Stimulated activated naive CD4-positive, alpha-beta T cell treated with Interleukin-2 at 50 U/mL for 16 hours (primary cell): ENCODE measurements at places on chromosomes 7 and 10.

- no peak for DNase-seq
Observed at GRCh38 chr7:55191926-55192692, 173.0 kb upstream of the LANCL2 start.

DNA sequence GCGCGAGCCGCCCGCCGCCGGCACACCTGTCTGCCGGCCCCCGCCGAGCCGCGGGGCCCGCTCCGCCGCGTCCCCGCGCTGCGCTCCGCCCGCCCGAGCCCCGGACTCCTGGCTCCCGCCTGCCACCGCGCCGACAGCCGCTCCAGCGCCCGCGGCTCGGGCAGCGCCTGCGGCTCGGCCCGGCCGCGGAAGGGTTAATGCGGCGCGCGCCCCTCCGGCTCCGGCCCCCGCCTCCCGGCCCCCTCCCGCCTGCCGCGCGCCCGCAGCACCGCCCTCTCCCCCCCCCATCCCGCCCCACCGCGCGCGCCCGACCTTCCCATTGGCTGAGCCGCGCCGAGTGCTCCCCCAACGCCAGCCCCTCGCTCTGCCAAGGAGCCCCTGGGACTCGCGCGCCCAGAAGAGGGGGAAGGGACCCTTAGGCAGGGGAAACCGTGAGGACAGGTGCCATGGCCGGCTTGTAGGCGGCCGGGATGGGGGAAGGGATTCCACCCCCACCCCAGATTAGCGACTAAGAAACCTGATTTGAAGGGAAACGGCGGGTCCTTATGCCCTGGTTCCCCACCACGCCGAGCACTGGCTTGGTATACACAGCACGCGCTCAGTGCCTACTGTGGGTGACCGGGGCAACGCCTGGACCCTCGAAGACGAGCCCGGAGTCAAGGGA is at the start of gene KCNH2:
TSS of gene KCNH2 (minus strand) at position 196 of the 664 bp plus-strand sequence. CDS start 408 bp downstream, outside the sequence.
- no peak for DNase-seq

GRCh38 chr10:50248062-50248461 is 3.3 kb downstream of the ASAH2 start:
- DNase-seq, result no peak

DNA sequence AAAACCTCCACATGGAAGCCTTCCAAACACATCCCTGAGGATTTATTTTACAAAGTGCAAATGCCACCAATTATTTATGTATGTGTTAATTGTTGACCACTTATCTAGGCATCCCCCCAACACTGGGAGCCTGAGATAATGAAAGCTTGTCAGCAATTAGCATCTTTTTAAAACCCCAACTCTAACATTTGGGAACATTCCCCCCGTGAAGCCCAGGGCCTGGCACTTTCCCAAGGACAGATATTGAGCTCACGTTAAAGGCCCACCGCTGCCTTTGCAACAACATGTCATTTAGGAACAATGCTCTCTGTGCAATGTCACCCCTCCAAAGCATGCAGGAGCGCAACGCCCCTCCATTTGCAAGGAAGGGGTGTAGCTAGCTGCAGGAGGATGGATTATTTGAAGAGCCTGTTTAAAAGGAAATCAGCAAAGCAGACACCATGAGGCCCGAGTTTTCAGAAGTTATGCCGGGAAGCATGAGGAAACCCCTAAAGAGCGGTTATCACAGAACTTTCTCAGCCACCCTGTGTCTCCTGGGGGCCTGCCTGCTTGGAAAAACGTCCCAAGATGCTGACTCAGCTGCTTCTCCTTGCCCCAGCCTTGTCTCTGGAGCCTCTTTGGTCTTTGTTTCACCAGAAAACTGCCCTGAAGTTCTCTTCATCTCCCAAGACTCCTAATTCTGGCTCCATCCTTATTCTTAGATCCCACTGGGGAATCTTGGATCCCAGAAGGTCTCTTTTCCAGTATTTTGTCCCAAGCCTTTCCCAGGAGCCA is 444.1 kb downstream of the GRID1 start:
- DNase-seq, result no peak

DNA sequence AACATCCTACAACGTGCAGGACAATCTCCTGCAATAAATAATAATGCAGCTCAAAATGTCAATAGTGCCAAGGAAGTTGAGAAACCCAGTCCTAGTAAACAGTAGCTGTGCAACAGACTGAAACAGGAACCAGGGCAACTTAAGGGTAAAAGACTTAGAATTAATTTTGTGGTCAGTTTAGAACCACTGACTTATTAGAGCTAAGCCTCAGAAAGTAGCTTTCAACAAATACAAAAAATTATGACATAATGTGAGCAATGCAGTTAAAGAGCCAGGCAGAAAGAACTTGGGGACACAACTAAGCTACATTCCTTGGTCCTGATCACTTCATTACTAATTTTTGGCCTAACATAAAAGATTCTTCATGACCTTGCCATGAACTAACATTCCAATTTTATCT is 195.4 kb downstream of the MACC1 start:
- no peak for DNase-seq

- no peak for DNase-seq
Observed at GRCh38 chr7:25646726-25647413, 418.6 kb upstream of the NPVF start.

DNA sequence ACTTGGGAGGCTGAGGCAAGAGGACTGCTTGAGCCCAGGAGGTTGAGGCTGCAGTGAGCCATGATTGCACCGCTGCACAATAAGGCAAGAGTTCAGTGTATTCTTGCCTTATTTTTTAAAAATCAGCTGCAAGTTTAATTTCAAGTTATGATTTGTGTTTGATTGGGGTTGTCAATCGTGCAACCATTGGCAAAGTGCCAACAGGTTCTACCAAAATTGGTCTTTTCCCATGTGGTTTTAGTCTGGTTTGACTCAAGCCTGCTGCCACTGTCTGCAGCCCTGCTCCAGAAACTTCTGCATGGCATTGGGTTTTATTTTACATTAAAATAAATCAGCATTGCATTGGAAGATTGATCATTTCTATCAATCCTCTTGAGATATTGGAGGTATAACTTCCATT is 72.7 kb downstream of the PTPRE start:
- no peak for DNase-seq

DNA sequence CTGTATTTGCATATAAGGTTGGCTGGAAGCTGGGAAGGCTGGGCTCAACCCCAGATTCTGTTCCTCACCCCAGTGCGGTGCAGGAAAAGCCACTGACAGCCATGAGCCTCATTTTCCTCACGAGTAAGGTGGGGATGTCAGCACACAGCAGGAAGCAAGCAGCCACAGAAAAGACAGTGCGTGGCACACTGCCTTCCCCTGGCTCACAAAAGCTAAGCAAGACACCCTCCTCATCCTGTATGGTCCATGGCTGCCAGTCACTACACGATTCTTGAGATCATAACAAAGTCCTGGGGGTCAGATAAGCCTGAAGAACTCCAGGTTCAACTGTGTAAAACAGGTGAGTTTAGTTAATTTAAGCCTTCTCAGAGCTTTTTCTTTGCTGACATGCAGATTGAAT is 28.9 kb upstream of the DDC start:
- no peak for DNase-seq

DNA sequence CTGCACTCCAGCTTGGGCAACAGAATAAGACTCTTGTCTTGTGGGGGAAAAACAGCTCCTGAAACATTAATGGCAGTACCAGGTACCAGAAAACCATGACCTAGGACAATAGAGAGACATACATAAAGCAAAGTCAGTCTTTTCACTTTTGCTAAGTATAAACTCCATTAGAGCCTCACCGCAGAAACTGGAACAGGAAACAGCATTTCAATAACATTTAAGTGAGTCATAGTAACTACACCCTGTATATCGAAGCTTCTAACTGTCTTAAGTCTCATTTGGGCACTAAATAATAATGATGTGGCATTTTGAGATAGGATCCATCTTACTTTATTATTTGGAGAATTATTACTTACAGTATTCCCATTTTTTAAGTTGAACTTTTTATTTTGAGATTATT is 517.8 kb upstream of the CELF2 start:
- DNase-seq, result no peak

- no peak for DNase-seq
Observed at GRCh38 chr7:151779678-151780077, 97.2 kb downstream of the PRKAG2 start.

DNA sequence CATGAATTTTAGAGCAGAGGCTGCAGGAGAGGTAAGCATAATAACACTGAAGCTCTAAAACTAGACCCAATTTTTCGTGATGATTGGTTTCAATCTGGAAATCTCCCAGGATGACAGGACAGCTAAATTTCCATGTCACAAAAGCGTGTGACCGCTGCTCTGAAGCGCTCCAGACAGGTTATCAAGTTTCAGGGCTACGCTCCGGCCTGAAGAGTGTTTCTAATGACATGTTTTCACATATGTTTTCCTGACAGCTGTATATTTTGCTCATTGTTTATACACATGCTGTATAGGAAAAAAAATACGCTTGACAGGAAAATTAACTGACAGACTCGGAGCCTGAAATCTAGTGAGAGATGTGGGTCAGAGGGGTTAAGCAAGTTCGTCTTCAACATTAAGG is 219.8 kb upstream of the BMPER start:
- no peak for DNase-seq

GRCh38 chr7:106175507-106175906 is 63.4 kb upstream of the SYPL1 start:
- DNase-seq, result no peak

DNA sequence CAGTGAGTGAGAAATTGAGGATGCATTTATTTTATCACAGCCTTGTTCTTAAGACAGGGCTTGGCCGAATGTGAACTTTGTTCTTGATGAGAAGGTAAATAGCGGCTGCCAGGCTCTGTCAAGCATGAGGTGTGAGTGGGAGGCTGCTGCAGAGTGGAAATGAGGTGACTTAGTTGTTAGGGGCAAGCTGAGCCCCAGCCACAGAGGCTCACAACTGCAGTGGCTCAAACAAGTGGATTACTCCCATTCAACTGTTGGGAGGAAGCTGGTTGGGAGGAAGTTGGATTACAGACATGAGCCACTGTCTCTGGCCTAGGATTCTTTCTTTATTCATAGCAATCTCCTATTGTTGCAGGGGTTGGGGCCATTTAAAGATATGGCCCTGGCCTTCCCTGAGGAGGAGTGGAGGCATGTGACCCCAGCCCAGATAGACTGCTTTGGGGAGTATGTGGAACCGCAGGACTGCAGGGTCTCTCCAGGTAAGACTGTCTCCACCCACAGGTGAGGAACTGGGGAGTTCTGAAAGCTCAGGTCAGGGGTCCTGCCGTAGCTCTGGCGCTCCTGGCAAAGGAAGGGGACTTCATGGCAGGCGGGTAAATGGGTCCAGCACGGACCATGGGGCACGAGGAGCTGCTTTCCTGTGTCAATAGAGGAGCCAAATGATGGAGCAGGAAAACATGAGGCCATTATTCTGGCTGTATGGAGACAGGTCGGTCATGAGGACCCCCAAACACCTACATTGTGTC is 7.1 kb downstream of the ZSCAN25 start:
- peak; percentile 5 for DNase-seq

- peak; percentile 5 for DNase-seq
Observed at GRCh38 chr10:30436191-30436611, 2.2 kb downstream of the MAP3K8 start.

GRCh38 chr10:128274938-128275337 is 148.7 kb upstream of the MKI67 start:
- DNase-seq, result no peak

DNA sequence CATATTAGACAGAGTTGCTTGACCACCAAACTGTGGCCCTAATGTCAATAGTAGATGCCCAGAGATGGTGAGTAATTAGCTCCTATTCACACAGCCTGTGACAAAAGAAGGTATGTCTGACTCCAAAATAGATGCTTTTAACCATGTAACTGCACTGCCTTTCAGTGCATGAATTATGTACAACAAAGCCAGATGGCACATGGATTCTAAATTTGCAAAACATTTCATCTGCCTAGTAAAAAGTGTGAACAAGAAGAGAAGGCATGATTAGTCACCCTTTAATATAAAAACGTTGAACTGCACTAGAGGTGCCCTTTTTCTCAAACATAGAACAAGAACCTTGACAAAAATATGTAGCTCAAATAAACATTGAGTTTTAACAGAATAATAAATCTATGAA is 35.5 kb upstream of the PTPRZ1 start:
- DNase-seq, result no peak

DNA sequence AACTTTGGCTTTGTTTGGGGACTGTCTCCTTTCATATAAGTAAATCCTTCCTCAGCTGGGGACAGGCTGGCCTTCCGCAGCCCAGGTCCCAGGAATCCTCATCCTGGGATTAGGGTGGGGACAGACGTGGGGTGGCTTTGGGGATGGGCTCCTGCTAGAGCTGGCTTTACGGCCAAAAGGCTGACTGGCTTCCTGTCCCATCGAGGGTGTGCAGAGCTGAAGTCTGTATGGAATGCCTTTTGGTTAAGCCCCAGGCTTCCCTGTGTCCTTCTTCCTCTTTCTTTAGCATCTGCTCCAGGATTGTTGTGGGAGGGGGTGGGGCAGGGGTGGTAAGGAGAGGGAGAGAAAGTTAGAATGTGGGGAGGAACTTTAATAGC is 59.4 kb upstream of the AQP1 start:
- DNase-seq, result no peak

DNA sequence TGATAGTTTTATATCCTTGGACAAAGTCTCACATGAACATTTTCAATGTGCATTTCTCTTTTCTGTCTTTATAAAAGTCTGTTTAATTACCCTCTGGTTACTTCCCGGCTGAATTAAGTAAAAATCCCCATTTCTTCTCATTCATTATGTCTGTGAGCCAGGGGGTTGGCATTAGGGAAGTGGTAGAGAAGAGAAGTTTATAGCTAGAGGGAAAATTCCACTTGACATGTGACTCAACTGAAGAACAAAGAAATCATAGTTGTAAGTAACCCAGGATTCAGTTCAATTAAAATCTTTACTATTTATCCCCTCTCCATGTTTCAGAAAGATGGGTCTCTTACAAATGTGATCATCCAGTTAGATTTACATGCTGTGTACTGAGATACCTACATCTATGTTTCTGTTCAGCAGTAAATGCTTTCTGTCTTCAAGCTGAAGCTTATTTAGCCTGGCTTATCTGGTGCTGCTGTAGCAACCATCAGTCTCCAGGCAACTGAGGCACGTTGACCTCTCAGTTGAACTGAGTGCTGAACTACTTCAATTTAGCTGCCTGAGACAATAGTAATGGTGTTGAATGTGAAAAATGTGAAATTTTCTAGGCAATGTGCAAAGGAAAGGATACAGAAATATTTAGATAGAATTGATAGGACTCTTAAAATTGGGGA is 181.6 kb downstream of the MLLT10 start:
- DNase-seq, result no peak

DNA sequence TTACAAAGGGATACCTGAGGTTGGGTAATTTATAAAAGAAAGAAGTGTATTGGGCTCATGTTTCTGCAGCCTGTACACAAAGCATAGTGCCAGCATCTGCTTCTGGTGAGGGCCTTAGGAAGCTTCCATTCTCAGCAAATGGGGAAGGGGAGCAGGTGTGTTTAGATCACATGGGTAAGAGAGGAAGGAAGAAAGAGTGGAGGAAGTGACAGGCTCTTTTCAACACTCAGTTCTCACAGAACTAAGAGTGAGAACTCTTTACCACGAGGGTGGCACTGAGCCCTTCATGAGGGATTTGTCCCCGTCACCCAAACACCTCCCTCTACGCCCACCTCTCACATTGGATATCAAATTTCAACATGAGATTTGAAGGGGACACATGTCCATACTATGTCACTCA is 506 bp upstream of the FAM170B start:
- no peak for DNase-seq

- DNase-seq, result no peak
Observed at GRCh38 chr10:97723001-97723400, 9.5 kb downstream of the MARVELD1 start.

GRCh38 chr7:50853311-50853710 is 70.6 kb upstream of the GRB10 start:
- no peak for DNase-seq
